Fibroblast of mammary gland (primary cell): ENCODE measurements at places on chromosomes 1 and 21.
A peak's percentile ranks its signal among the peaks of the same experiment; 100 is the strongest.

DNA sequence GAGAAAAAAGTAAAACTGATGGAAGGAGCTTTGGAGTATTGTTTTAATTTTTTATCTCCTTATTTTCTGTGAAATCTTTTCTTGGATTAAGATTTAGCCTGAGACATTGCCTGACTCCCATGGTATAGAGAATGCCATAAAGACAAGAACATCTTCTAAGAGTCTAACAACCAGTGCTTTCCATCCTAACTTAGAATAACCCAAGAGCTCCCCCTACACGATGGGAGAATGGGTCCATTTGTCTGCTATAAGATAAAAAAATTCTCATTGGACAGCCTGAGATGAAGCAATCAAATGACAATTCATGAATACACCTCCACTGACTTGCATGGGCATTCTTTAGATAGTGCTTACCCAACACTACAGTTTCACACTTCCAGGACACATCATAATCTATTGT lies 478.1 kb downstream of the TTLL7 start:
- DNase-seq = peak; percentile 16

- peak; percentile 69 for DNase-seq
Measured at GRCh38 chr1:224054611-224055010, 59.3 kb upstream of the FBXO28 start.

- DNase-seq = no peak
Measured at GRCh38 chr1:235563513-235564061, 59.3 kb upstream of the B3GALNT2 start.

- no peak for DNase-seq
Measured at GRCh38 chr1:23288201-23288600, 55.9 kb downstream of the HNRNPR start.
